ENCODE measurements at places on chromosomes 11 and 22.

DNA sequence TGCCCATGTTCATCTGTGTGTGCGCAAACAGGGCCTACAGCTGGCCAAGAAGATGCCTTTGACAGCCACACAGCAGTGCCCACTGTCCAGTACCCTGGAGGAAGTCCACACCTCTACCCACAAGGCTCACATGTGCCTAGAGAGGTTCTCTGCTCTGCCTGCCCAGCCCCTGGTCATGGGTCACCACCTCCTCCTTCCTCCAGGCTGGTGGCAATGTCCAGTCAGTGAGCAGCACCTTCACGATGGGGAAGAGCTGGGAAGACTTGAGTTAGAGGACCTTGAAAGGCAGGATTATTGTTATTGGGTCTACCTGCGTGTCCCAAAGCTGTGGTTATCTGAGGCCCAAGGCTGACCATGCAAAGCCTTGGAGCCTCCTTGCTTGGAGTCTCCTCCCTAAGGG is 28.4 kb upstream of the TTC12 start:
- no peak for DNase-seq

- no peak for DNase-seq
These were observed 13.7 kb downstream of the GDPD4 start for GRCh38 chr11:77287615-77288273.

DNA sequence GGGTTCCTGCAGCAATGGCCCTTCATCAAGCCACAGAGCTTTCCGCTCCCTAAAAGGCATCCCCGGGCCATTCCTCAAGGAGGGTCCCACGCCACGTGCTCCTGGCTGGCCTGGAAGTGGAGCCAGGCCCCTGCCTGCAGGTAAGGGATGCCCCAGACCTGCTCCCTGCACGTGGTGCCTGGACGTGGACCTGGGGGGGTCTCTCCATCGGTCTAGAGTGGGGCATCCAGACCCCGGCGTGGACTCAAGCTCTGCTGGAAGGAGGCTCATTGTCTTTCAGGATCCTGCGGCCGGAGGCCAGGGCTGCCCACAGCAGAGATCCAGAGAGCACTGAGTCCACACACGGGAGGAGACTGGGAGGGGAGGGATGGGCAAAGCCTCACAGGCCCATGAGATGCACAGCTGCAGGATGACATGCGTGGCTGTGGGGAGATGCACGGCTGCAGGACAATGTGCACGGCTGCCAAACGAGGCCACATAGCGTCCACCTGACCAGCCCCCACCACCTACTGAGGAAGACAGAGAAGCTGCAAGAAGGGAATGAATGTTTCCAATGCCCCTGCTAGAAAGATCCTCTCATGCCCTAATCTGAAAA is 236.7 kb downstream of the BRD1 start:
- DNase-seq, result no peak

- DNase-seq, result no peak
These were observed 112.0 kb upstream of the TBCEL start for GRCh38 chr11:120911943-120912342.

DNA sequence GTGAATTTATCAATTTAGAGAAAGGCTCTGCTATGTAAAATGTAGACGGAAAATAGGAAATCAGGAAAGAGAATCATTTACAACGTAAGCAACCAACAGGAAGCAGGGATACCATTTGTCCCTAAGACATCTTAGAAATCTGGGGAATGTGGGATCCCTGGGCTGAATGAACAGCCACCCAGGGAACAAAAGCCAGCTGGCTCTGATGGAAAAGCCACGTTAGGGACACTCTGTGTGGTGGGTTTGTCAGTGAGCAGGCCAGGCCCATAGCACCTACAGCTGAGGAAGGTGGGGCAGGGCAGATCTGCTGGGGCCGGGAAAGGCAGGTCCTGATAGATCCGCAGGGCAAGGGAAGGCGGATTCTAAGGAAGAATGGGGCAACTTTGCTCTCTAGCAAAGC is 87.1 kb upstream of the CSNK2A3 start:
- no peak for DNase-seq

GRCh38 chr11:71434576-71435130 is 13.5 kb downstream of the DHCR7 start:
- DNase-seq, result no peak

DNA sequence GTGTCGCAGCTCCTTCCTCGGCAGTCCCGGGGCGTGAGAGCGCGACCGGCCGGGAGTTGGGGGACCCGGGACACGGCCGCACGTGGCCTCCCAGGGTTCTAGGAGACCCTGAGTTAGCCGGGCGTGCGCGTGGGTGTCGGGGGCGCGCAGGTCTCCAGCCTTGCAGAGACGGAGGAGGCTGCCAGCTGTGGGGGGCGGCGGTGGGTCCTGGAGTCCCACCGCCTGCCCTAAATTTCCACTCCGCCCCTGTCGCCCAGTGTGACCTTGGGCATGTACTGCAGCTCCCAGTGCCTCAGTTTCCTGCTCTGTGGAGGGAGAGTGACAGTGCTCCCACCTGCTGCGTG is 18.8 kb downstream of the RRP7A start:
- DNase-seq, result no peak

GRCh38 chr11:74581954-74582547 is 10.3 kb upstream of the POLD3 start:
- no peak for DNase-seq

GRCh38 chr11:77195071-77195755 is 67.2 kb downstream of the MYO7A start:
- DNase-seq, result no peak

- no peak for DNase-seq
These were observed 6.3 kb upstream of the PRG2 start for GRCh38 chr11:57396744-57397143.

DNA sequence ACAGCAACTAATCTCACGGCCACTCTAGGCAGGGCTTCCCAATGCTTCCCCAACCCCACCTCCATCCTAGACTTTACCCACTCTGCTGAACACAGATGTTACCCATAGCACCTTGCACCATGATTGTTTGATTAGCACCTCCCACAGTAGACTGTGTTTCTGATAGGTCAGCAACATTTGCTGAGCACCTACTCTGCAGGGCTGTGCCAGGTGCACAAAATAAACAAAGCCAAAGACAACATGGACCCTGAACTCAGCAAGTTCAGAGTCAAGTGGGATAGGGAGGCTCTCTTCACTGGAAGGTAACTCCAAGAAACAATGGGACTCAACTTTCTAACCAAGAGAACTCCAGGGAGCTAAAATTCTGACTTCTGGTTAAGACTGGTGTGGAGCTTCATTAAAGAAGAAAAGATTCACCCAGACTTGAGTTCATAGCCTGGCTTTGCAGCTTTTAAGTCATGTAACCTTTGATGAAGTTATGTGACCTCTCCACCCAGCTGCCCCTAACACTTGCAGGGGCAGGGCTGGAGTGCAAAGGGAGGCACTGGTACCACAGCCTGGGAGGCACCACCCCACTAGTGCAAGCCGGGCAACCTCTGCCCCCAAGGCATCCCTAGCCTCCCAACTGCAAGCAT is 6.7 kb upstream of the RTN4RL2 start:
- no peak for DNase-seq

DNA sequence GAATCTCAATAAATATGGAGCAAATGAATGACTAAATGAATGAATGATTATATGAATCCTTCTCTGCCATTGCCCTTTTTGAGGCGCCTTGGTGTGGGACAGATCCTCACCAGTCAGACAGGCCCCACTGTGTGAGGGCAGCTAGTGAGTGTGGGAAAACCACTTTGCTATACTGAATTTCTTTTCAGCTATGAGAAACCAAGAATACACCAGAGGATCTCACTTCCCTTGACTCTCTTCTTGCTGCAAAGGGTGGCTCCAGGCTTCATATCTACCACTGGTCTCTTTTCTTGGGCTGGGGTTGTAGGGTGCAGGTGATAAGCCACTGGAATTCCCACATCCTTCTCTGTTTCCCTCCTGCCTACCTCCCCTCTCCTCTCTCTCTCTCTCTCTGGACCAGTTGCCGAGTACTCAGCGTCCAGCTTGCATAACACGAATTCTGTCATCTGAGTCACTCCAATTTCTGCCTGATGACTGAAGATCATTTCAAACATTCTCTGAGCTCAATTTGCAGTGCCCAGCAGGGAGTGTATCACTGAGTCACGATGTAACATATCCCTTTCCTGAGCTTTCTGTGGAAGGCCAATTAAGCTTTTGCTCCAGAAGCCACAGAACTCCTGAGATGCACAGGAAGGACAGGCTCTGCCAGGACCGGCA is 304.3 kb upstream of the NCAM1 start:
- DNase-seq, result no peak

- DNase-seq, result no peak
These were observed 6.5 kb downstream of the ADORA2A start for GRCh38 chr22:24433828-24434470.

GRCh38 chr22:30253205-30253852 is 6.8 kb upstream of the LIF start:
- DNase-seq, result no peak

GRCh38 chr11:35355102-35355749 is 64.1 kb downstream of the SLC1A2 start:
- DNase-seq, result no peak

GRCh38 chr22:17871726-17872458 is 97.6 kb upstream of the BID start:
- DNase-seq, result no peak

- DNase-seq, result no peak
These were observed 110.3 kb downstream of the BRD1 start for GRCh38 chr22:49717322-49717919.

DNA sequence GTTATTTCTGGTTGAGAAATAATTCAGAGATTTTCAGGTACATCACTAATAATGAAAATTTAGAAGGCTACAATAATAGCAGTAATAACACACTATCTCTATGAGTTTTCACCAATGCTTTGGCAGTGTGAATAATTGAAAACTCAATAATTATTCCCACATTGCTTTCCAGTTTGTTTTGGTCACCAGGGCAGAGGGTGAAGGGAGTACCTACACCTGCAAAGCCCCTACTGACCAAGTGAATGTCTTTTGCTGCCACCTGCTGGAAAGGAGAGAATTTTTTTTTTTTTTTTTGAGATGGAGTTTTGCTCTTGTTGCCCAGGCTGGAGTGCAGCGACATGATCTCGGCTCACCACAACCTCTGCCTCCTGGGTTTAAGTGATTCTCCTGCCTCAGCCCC is 3.2 kb downstream of the NELL1 start:
- no peak for DNase-seq

DNA sequence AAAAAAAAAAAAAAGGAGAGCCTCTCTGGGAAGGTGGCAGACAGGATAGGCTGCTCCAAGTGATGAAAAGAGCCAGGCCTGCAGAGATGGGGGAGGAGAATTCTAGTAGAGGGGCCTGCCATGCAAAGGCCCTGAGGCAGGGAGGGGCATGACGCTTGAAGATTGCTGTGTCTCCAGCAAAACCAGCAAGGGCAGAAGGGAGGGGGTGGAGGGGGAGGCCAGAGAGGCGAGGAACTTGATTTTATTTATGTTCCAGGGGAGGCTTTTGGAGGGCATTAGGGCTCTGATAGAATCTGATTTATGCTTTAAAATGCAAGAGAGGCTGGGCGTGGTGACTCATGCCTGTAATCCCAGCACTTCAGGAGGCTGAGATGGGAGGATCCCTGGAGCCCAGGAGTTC is 16.7 kb upstream of the PACSIN2 start:
- DNase-seq, result no peak

DNA sequence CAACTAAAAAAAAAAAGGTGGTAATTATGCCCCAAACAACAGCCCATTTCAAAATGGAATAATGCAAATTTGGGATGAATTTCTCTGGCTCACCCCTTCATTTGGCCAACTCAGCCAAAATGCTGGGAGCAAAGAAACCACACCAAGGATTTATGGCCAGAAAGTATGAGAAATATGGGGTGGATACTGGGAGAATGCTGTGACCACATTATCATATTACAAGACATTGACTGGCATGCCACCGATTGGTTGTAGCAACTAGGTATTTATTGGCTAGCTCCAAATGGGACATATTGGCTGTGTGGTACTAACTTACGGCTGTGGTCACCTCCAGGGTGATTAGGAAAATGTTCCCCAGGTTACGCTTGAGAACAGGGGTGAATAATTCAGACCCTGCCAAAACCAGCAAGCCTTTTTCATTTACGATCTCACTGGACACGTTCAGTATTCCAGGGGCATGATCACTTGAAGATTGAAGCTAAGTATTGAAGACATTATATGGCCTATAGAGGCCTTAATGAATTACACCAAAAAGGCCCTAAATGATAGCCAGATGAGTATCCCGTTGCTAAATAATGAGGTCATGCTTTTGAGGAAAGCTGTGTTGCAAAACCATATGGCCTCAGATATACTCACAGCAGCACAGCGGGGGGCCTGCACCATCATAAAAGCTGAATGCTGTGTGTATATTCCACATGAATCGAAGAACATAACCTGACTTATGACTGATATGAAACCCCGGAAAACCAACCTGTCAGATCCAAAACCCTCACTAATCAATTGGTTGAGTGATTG is 3.8 kb upstream of the FDX1 start:
- no peak for DNase-seq

GRCh38 chr22:49229483-49230193 is 598.0 kb downstream of the BRD1 start:
- no peak for DNase-seq

GRCh38 chr11:76265771-76266241 is 59.5 kb upstream of the WNT11 start:
- no peak for DNase-seq

DNA sequence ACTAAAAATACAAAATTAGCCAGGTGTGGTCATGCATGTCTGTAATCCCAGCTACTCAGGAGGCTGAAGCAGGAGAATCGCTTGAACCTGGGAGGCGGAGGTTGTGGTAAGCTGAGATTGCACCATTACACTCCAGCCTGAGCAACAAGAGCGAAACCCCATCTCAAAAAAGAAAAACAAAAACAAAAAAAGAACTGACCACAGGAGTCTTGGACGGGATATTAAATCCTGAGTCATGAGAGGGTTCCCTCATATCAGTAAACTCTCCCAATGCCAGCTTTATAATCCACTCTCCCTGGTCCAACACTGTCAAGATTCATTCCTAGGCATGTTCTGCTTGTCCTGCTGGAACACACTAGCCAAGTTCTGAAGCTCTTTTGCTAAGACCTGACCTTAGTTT is 61.5 kb upstream of the EP300 start:
- no peak for DNase-seq

GRCh38 chr11:113874581-113875233 is 665 bp downstream of the USP28 start:
- no peak for DNase-seq

DNA sequence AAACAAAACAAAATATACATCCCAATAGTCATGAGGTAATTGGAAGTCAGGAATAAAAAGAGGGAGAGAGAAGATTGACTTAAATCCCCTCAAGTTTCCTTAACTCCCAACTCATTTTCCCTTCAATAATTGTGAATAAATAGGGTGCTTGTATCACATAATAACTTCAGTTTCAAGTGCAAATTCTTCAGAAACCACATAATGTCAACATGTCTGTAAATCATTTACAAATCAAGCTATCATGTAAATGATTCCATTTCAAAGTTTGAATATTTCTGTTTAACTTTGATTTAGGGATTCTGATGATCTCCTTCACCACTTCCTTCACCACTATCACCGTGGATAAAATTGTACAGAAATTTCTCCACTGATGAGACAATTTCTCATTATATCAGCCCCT is 23.2 kb downstream of the CASP5 start:
- no peak for DNase-seq
